ENCODE measurements at places on chromosomes 16 and 17.

DNA sequence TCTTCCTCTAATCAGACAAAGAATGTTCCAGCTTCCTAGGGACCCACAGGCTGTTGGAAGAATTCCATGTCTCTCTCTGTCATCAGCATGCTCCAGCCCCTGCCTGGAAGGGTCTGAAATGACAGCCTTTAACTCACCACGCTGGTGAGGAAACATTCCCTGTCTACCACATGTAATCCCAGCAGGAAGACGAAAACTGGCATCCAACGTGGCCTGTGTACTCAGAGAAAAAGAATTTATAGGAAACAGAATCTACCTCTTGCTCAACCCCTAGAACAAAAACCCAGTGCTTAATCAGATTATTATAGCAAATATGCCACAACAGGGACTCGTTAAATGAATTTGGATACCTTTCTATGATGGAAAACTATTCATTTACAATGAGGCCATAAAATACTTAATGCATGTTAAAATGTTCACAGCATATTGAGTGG lies 147.3 kb upstream of the FOXF1 start:
- DNase-seq, result no peak

- no peak for DNase-seq
Measured at GRCh38 chr16:68345958-68346635, 35.3 kb downstream of the PRMT7 start.

DNA sequence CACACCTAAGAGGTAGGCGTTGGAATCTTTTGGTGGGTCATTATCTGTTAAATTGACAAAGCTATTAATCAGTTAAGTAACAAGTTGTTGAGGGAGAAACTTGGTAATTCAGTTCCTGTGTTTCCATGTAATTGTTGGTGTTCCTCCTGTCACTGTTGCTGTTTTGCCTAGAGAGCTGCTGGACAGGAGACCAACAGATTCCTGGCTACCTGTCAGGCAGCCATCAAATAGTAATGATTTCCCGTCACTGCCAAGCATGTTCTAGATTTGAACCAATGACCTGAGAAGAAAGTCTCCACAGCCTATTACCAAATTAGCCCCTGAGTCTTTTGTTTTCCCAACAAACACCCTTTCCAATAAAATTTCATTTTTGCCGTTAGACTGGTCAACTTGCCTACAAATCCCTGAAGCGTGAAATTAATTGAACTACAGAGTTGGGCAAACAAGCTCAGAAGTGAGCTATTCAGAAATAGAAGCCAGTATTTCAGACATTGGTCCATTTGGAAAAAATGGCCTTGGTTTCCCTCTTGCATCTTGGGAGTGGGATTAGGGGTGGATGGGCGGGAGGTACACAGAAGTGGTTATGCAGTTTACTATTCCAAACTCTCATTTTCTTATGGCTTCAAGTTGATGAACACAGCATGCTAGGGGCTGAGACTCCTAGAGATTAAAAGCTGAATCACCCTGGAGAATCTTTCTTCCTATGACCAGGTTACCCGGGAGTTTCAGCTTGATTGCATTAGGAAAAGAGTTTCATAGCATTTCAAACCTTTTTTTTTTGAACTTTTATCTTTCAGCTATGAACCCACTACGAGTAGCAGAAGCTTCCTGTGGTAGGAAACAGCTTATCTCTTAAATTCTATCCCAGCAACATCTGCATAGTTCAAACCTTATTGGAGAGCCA lies 262.8 kb upstream of the MAF start:
- DNase-seq, result no peak

- DNase-seq, result no peak
Measured at GRCh38 chr17:73089322-73090317, 2.9 kb downstream of the SLC39A11 start.

DNA sequence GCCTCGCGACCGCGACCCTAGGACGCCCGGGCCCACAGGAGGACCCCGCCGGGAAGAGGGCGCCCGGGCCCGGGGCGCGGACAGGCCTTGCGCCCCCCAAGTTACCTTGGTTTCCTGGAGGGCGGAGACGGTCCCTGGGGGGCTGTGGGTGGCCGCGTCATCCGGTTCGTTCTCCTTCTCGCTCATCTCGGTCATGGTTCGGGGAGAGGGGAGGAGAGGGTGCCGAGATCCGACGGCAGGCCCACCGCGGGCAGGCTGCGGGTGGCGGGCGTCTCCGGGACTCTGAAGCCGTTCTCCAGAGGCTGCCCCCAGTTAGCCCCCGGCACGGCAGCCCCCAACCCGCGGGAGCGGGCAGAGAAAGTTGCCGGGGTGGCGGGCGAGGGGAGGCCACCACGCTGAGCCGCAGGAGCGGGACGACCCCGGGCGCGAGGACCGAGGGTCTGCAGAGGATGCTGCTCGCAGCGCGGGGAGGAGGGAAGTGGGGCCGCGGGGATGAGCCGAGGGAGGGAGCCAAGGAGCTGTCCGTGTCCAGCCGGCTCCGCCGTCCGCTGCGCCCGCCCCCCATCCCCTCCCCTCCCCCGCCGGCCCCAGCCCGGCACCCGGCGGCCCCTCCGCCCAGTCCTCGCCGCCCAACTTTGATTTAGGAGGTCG lies at the start of gene STAC2:
STAC2 (minus strand) TSS at position 638 of the 651 bp plus-strand sequence; CDS start at position 195, 443 bp downstream.
- no peak for DNase-seq

- DNase-seq, result no peak
Measured at GRCh38 chr17:74192950-74193781, 10.3 kb upstream of the RPL38 start.

DNA sequence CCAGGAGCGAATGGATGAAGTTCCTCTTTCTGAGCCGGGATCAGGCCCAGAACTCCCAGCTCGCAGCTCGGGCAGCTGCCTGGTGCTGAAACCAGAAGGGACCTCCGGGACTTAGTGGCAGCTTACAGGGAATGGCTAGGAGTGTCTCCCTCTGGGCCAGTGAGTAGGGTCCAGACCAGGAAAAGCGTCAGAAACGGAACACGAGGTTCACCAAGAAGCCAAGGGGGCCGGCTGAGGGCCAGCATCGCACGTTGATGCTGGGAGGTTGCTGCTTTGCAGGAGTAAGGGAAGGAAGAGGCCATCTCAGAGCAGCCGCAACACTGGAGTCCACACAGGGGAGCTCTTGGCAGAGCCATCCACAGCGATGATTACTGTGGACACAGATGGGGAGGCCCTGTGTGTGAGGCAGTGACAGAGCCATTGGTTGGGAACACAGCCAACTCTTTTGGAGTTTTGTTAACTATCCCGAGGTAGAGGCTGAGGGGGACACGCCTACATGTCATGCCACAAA lies 74.0 kb upstream of the CREBBP start:
- no peak for DNase-seq

- DNase-seq, result no peak
Measured at GRCh38 chr16:14017886-14018285, 53.2 kb upstream of the MRTFB start.

GRCh38 chr16:78286065-78286464 lies 186.6 kb downstream of the WWOX start:
- DNase-seq, result no peak

- no peak for DNase-seq
Measured at GRCh38 chr17:20157001-20157310, 147.8 kb downstream of the SPECC1 start.

DNA sequence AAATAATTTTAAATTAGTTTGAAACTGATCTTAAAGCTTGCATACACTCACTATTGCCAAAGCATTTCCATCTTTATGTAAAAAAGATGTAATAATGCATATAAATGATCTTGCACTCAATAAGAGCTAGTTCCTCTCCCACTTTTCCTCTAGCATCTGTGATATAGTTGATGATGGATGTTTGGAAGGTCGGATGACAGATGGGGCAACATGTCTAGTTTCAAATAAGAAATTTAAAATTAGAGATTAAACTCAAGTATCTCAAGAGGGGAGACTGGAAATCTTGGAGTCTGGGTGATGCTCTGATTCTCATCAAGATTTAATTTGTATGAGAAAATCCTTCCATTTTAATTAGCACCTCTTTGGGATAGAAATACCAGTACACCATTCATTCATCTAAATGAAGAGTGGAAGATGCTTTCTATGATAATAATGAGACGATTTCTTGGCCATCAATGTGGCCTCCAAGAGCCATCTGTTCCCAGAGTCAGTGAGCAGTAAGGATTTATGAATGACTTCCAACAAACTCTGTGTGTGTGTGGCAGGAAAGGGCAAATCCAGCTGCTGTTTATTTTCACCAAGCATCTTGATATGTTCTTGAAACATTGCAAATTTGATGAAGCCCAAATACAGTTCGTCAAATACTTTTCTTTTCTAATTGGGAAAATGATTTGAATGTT lies 616.3 kb upstream of the CDH8 start:
- DNase-seq, result no peak

DNA sequence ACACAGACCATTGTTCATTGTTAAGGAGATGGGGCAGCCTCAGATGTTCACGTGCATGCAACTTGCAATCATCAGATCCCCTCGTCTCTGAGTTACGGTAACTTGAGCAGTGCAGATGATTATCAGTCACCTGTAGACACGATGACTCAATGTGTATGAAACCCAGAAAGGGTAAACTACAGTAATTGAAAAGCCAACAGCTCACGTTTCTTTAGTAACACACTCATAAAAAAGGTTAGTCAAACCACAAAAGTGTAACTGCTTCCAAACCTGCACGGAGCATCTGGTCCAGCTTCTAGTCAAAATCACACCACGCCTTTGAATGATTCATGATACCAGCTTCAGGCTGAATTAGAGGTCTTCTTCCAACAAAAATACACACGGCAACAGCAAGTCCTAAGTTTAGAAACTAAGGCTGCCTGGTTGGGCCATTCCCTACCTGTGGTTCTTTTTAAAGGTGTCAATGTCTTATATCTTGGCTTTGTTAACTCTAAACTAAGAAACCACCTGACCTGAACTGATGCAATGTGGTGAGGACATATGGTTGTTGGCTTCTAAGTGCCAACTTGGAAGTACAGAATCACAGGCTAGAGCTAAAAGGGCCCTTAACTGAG lies 32.3 kb downstream of the GRB7 start:
- no peak for DNase-seq

GRCh38 chr17:75563063-75563758 lies 24.4 kb upstream of the MYO15B start:
- no peak for DNase-seq

DNA sequence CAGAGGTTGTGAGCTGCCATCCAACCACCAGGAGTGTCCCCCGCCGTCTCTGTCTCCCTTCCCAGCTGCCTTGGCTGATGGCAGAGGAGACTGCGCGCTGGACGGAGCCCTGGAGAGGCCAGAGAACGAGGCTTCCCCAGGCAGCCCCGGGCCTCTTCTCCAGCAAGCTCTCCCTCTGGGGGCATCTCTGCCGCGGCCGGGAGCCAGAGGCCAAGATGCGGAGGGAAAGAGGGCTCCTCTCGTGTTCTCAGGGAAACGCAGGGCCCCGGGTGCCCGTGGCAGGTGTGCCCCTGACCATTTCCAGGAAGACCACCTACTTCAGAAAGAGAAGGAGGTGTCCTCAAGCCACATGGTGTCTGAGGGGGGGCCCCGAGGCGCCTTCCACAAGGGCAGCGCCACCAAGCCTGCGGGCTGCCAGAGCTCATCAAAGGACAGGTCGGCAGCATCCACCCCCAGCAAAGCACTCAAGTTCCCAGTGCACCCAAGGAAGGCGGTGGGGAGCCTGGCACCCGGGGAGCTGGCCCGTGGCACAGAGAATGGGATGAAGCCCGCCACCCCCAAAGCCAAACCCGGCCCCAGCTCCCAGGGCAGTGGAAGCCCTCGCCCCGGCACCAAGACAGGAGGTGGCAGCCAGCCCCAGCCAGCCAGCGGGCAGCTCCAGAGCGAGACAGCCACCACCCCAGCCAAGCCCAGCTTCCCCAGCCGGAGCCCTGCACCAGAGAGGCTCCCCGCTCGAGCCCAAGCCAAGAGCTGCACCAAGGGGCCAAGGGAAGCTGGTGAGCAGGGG lies 14.8 kb upstream of the ZFPM1 start:
- no peak for DNase-seq

DNA sequence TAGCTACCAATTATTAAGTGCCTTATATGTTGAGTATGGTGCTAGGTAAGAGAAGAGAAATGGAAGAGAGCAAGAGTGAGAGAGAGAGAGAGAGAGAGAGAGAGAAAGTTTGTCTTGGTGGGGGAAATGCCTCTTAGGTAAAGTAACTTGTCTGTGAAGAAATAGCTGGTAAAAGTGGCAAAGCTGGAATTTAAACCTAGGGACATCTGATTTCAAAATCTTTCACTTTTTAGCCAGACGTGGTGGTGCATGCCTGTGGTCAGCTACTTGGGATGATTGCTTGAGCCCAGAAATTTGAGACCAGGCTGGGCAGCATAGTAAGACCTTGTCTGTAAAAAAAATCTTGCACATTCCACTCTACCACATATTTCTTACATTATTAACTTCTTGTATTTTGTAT lies 23.0 kb upstream of the CDR2 start:
- DNase-seq, result no peak
